ENCODE measurements at places on chromosomes 6 and 20.

GRCh38 chr20:37912874-37913273 lies 9.9 kb downstream of the VSTM2L start:
- no peak for DNase-seq

GRCh38 chr20:24102290-24102689 lies 113.7 kb upstream of the GGTLC1 start:
- no peak for DNase-seq

DNA sequence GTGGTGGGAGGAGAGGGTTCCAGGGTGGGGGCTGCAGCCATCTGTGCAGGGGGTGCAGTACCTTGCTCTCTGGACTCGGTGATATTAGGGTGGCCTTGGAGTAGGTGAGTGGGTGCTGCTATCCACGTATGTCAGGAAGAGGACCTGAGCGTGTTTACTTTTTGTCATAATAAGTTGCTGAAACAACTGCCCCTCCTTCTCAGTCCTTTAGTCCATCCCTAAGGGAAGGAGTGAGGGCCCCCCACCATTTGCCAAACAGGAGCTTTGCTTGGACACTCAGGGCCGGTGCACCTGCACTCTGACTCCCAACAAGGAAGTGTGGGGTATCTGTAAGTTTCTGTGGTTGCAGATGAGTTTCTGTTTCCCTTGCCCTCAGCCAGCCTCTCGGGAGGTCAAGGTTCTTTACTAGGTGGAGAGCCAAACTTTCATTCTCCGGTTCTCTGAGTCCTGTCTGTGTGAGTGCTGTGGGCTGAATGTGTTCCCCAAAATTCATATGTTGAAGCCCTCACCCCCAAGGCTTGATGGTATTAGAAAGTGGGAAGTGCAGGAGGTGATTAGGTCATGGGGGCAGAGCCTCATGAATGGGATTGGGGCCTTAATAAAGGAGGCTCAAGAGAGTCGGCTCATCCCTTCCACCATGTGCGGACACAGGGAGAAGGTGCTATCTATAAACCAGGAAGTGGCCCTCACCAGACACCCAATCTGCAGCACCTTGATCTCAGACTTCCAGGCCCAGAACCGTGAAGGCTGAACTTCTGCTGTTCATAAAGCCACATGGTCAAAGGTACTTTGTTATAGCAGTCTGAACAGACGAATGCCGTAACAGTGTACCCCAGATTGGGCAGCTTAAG lies 19.6 kb upstream of the CCR6 start:
- no peak for DNase-seq

DNA sequence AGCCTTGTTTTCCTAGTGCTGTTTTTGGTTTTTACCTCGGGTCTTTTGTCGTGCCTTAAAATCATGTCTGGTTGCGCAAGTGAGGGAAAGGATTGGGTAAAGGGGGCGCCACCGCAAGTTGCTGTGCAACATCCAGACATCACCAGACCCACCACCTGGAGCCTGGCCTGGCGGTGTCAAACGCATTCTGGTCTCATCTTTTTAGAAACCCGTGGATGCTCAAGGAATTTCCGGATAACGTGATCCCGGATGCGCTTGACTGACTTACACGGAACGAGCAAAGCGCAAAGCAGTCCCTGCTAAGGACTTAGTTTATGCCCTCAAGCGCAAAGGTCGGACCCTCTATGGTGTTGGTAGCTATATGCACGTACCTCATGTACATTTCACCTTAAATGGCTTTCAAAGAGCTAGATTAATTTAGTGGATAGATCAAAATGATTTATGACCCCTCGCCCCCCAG lies 105.2 kb downstream of the OR2B2 start:
- DNase-seq, result no peak

GRCh38 chr6:1146500-1146899 lies 165.4 kb upstream of the FOXQ1 start:
- no peak for DNase-seq

DNA sequence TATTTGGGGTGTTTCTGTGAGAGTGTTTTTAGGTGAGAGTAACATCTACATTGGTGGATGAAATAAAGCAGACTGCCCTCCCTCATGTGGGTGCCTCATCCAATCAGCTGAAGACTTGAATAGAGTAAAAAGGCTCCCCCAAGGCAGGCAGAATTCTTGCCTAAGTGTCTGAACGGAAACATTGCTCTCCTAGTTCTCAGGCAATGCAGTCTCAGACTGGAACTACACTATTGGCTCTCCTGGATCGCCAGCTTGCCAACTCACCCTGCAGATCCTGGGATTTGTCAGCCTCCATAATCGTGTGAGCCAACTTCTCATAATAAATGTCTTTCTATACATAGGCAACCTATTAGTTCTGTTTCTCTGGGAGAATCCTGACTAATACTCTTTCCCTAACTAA lies 5.5 kb upstream of the TMEM170B start:
- no peak for DNase-seq

DNA sequence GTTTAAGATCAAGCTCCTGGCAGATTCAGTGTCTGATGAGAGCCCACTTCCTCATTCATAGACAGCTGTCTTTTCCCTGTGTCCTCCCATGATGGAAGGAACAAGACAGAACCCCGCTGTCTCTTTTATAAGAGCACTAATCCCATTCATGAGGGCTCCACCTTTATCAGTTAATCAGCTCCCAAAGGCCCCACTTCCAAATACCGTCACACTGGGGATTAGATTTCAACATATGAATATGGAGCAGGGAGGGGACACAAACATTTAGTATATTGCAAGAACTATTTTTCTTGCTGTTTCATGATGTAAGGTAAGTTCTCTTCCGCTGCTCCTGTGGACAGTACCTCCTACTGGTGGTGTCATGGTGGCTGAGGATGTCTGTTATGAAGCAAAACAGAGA lies 158.3 kb upstream of the IRAK1BP1 start:
- DNase-seq, result no peak

- no peak for DNase-seq
Observed at GRCh38 chr6:33878562-33878961, 74.8 kb upstream of the MLN start.

DNA sequence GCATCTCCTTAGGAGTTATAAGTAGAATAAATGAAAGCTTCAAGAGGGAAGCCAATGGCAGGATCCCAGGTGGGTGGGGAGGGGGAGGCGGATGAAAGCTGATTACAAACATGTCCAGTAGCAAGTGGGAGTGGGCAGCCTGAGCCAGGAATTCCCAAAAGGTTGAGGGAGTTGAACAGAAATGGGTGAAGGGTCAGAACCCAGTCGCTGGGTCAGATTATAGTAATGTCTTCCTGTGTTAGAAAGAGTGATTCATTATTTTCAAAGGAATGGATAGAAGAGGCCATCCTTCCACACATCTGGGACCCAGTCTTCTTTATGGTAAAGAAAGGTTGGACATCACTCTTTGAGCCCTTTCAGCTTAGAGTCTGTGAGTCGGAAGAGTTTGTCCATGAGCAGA lies 41.0 kb upstream of the FAM50B start:
- DNase-seq, result no peak

DNA sequence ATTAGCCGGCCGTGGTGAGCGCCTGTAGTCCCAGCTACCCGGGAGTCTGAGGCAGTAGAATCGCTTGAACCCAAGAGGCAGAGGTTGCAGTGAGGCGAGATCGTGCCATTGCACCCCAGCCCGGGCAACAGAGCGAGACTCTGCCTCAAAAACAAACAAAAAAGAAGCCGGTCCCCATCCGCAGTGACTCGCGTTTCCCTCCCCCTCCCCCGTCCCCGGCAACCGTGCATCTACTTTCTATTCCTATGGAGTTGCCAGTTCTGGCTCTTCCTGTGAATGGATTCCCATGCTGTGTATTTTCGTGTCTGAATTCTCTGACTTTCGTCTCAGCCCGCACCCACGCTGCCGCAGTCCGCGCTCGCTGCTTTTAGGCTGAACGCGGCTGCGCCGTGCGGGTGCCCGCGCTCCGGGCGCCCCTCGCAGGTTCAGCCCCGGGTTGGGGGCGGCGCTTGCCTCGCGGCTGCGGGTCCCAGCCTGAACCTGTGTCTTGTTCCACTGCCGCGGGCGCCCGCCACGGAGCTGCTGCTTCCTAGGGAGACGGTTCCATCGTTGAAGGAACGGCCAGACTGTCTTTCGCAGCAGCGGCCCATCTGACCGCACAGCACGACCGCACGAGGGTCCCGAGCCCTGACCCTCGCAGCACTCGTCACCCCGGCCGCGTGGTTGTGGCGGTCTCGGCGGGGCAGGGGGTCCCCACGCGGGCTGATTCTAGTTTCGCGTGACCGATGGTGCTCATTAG lies 1.1 kb upstream of the MRGBP start:
- no peak for DNase-seq

GRCh38 chr6:13463941-13464340 lies 23.5 kb downstream of the GFOD1 start:
- DNase-seq, result no peak

GRCh38 chr6:132648356-132648755 lies 10.6 kb downstream of the TAAR1 start:
- no peak for DNase-seq

- no peak for DNase-seq
Observed at GRCh38 chr20:25280051-25280573, 32.2 kb downstream of the PYGB start.

- no peak for DNase-seq
Observed at GRCh38 chr20:13028001-13028400, 19.2 kb downstream of the SPTLC3 start.

DNA sequence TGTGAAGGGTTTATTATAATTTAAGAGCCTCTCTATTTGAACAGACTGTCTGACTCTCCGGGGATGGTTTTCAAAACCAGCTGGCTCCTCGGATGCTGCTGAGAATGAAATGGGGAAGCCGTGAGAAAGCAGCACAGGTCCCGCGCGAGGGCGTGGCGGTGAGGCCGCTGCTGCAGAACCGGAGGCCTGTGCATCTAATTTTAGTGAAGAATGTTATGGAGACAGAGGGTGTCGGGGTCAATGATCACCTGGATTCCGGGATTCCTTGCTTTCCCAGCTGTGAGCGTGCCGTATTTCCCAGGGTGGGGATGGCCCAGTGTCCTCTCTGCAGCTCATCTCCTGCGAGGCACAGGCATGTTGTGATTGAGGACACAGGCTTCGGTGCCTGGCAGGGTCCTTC lies 348.0 kb downstream of the CDH4 start:
- no peak for DNase-seq

GRCh38 chr6:14381829-14382677 lies 264.5 kb downstream of the CD83 start:
- DNase-seq, result no peak

- no peak for DNase-seq
Observed at GRCh38 chr6:2433266-2433665, 187.9 kb upstream of the GMDS start.

DNA sequence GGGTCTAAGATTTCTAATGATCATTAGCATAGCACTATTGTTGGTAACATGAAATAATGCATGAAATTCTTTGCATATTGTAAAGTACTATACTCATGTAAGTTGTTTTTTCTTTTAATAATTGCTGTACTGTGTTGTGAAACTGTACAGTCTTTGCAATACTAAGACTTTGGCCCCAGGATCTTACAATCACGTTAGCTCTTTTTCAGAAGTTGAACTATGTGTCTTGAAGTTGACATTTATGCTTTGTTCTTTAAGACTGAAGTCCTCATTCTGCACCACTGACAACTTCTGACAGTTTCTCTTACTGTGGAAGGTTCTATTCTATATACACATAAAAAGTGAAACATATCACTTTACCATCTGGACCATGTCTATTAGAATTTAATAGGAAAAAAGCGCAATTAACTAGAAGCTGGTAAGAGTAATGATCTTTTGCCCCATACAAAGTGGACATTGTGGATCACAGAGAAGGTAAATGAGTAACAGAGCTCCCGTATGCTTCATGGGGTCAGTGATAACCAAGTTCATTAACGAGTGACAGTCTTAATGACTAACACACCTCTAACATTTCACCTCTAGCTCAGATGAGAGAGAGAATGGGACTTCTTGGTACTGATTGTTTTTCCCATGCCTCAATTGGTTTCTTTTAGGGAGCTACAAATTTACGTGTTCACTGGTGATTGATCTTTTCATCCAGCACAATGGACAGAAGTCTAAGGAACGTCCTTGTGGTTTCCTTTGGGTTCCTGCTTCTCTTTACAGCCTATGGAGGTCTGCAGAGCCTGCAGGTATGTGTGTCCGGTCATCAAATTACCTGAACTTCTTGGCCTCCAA lies at the start of gene UNC93A:
UNC93A (plus strand) TSS at position 530 of the 837 bp plus-strand sequence; CDS start at position 705, 175 bp downstream.
- DNase-seq, result no peak

DNA sequence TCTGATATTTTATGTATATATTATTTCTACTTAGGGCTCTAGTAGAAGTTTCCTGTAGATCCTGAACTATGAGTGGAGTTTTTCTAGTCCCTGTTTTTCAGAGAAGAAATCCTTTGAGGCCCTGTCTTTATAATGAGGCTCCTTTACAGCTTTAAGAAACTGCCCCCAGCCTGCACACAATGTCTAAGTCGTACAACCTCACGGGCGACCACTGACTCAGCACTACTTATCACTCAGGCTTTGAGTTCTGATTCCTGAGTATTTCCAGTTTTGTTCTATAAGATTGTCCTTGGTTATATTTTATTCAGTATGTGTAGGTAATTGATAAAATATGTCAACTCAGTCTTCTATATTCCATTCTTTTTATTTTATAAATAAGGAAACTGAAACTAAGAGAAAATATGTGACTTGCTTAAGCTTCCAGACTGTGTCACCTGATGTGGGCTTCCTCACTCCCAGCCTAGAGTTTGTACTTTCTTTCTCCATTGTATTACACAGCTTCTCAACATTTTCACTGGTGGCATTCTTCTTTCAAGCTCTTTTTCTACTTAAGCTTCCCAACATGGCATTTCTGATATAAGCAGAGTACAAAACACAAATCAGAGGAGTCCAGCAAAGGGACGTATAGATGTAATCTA lies 167.0 kb downstream of the TBX18 start:
- DNase-seq, result no peak

GRCh38 chr6:149138089-149138488 lies 179.4 kb upstream of the TAB2 start:
- no peak for DNase-seq

- peak; percentile 71 for DNase-seq
Observed at GRCh38 chr6:26158076-26158580, 70.9 kb downstream of the HFE start.

GRCh38 chr20:23393996-23394775 lies 27.1 kb downstream of the NAPB start:
- DNase-seq, result no peak

DNA sequence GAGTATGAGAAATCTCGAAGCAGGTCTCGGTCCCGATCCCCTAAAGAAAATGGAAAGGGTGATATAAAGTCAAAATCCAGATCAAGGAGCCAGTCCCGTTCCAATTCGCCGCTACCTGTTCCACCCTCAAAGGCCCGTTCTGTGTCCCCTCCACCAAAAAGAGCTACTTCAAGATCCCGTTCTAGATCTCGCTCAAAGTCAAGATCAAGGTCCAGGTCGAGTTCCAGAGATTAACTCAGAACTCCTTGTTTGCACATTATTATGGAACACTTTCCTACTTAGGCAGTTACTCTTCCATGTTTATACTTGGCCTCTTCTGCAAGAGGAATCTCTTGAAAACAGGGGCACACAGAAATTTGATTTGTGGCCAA lies 3.1 kb downstream of the SRSF6 start:
- DNase-seq, result no peak
